ENCODE measurements at places on chromosomes 12 and 14. TPM values are rescaled to one million over a fixed set of nuclear protein-coding genes. Genes with fewer than 3 reads are reported as not detected.

GRCh38 chr14:58783792-58784511, 146.2 kb downstream of the DACT1 start:
- H3K27me3 ChIP-seq = no peaks in the 10 kb centered on the region
- H3K4me1 ChIP-seq = no peaks in the 10 kb centered on the region
- no peaks in the 10 kb centered on the region for H3K36me3 ChIP-seq
- H3K4me3 ChIP-seq = no peak overlapping the region

CFAP251 gene
- total RNA-seq = 0.80 TPM

DNA sequence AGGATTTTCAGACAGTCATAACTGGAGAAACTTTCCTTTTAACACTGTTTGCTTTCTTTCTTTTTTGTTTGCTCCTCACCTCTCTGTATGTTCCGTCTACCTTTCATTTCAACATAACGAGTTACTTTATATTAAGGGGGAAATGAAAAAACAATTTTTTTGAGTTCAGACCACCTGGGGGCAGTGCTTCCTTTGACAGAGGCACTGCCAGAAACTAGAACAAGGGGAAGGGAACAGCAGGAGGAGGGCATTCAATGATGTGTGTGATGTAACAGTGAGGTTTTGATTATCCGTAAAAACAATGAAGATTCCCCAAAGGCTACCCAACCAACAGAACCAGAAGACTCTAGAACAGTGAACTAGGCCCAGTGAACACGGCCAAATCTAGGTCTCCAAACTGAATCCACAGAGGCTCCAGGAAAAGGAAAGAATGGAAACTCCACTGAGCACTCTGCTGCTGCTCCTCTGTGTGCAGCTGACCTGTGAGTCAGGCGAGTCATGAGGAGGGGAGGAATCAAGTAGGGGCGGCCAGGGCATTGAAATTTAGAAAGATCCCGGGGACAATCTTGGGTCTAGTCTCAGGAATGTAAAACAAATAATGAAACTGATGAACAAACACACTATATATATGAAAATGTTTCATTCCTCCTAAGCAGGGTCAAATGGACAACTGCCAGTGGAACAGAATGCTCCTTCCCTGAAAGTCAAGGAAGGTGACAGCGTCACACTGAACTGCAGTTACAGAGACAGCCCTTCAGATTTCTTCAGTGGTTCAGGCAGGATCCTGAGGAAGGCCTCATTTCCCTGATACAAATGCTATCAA, 323.5 kb downstream of the DAD1 start:
- H3K4me3 ChIP-seq = no peak overlapping the region
- H3K27ac ChIP-seq = no peak overlapping the region
- H3K36me3 ChIP-seq = no peaks in the 10 kb centered on the region
- no peaks in the 10 kb centered on the region for H3K27me3 ChIP-seq
- DNase-seq = peak; percentile 34

RNASE7 gene
- total RNA-seq = not detected

- no peaks in the 10 kb centered on the region for H3K4me1 ChIP-seq
- H3K36me3 ChIP-seq = no peaks in the 10 kb centered on the region
- H3K27ac ChIP-seq = no peak overlapping the region
- no peak overlapping the region for H3K4me3 ChIP-seq
- DNase-seq = no peak
These were observed 456.9 kb downstream of the NRXN3 start for GRCh38 chr14:78627114-78627513.

DNA sequence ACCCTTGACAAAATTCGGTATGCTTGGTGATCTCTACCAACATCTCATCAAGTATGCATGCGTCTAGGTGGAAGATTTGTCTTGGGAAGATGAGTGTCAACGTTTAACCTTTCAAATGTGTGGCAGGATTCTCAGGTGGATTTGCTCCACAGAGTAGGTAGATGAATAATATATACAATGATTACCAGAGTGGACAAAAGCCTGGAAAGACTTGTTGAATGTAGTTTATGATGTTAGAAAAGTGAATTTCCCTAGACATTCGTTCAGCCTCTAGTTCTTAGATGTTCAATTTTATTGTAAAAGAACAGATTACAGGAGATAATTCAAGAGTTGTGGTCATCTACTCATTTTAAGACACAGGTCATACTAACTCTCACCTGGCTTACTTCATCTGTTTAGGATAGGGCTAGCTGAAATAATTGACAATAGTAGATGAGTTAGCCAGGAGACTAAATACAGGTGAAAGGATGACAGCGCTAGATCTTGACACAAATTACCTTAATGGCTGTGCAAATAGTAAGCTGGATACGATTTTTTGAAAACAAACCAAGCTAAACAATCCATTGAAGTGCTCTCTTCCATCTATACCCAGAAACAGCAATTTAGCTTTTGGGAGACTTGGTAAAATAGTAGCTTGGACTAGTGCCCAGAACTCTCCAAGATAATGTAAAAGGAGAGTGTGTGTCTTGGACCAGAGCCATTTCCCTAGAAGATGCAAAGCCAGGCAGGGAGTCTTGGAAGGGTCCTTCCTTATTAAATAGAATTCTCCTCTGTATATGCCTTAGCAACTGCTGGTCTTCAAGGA, 168.0 kb downstream of the DACT1 start:
- no peaks in the 10 kb centered on the region for H3K4me1 ChIP-seq
- H3K36me3 ChIP-seq = no peaks in the 10 kb centered on the region
- H3K27ac ChIP-seq = no peak overlapping the region
- no peak overlapping the region for H3K4me3 ChIP-seq
- no peak for DNase-seq

DNA sequence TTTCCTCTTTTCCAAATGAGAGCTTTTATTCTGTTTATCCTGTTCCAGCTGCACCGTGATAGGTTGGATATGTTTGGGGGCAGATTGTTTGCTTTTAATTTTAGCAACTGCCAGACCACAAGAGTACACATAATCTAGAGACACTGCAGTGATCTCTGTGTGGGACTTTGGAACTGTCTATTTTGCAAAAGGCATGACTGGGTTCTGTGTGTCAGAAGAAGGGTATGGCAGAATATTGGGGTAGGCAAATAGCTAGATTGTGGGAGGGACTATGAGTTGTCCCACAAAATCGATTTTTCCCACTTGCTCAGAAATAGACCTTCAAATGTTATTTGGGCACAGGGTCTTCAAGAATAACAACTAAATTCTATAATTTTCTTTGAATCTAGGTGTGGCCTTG, 275.9 kb upstream of the KITLG start:
- H3K27ac ChIP-seq = no peak overlapping the region
- H3K4me3 ChIP-seq = no peak overlapping the region
- no peaks in the 10 kb centered on the region for H3K4me1 ChIP-seq
- H3K27me3 ChIP-seq = no peaks in the 10 kb centered on the region
- no peak for DNase-seq

DNA sequence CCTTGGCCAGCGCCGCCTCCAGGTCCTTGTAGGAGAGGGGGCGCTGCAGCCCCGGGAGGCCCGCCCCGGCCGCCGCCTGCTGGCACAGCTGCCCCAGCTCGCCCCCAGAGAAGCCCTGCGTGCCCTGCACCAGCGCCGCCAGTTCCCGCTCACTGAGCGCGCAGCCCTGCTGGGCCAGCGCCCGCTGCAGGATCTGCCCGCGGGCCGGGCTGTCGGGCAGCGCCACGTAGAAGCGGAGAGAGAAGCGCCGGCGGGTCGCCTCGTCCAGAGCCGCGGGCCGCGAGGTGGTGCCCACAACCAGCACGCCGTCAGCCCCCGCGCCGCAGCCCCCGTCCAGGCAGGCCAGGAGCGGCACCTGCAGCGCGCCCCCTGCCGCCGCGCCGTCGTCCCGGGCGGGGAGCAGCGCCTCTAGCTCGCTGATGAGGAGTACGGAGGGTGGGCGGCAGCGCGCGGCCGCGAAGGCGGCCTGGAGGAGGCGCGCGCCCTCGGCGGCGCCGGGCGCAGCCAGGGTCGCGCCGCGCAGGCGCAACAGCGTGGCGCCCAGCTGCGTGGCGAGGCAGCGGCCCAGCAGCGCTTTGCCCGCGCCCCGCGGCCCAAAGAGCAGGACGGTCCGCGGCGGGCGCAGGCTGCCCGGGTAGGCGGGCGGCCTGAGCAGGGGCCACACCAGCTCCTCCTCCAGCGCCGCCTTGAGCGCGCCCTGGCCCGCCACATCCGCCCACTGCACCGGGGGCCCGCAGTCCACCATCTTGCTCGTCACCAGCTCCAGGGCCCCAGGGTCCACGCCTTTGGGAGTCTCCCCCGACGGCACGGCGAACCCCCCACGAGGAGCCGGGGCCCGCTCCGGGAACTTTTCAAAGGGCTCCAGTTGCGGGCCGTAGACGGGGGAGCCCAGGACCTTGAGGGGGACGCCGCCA, 27.7 kb downstream of the FIGNL2 start:
- peak; percentile 89 for DNase-seq
- no peaks in the 10 kb centered on the region for H3K36me3 ChIP-seq
- H3K27ac ChIP-seq = peak overlapping the region; percentile 95
- H3K27me3 ChIP-seq = no peaks in the 10 kb centered on the region
- peak overlapping the region; percentile 83 for H3K4me3 ChIP-seq
- peaks cover 23% of the 10 kb centered on the region for H3K4me1 ChIP-seq

DNA sequence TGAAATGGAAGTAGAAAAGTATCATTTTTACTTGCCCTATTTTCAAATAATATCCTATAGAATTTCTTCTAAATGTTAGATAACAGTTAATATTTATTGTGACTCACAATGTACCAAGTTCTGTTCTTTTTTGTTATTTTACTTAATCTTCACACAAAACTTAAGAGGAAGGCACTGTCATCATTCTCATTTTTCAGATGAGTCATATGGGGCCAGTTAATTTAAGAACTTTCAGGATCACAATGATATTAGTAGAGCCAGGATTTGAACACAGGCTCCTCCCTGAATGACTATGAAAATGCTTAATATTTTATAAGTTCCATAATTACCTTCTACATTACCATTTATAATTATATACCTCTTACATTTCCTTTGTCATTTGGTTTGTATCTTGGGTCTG, 10.4 kb upstream of the TMEM260 start:
- no peaks in the 10 kb centered on the region for H3K27me3 ChIP-seq
- no peaks in the 10 kb centered on the region for H3K4me1 ChIP-seq
- H3K27ac ChIP-seq = no peak overlapping the region
- H3K36me3 ChIP-seq = no peaks in the 10 kb centered on the region
- DNase-seq = no peak

GRCh38 chr12:49665384-49665783, 41.8 kb downstream of the FMNL3 start:
- peaks cover 57% of the 10 kb centered on the region for H3K4me1 ChIP-seq
- H3K4me3 ChIP-seq = no peak overlapping the region
- peaks cover 3% of the 10 kb centered on the region for H3K36me3 ChIP-seq
- no peaks in the 10 kb centered on the region for H3K27me3 ChIP-seq
- no peak for DNase-seq

- H3K4me1 ChIP-seq = peaks cover 6% of the 10 kb centered on the region
- H3K27me3 ChIP-seq = no peaks in the 10 kb centered on the region
- no peaks in the 10 kb centered on the region for H3K36me3 ChIP-seq
- DNase-seq = no peak
- no peak overlapping the region for H3K4me3 ChIP-seq
These were observed 9.0 kb downstream of the ASIC1 start for GRCh38 chr12:50066402-50066801.

PIWIL1 gene
- not detected for total RNA-seq

IAPP gene
- not detected for total RNA-seq

GRCh38 chr14:64089920-64090319, 204.3 kb downstream of the ESR2 start:
- H3K4me3 ChIP-seq = no peak overlapping the region
- H3K27ac ChIP-seq = no peak overlapping the region
- H3K4me1 ChIP-seq = no peaks in the 10 kb centered on the region
- H3K36me3 ChIP-seq = peaks cover 58% of the 10 kb centered on the region
- no peaks in the 10 kb centered on the region for H3K27me3 ChIP-seq

DNA sequence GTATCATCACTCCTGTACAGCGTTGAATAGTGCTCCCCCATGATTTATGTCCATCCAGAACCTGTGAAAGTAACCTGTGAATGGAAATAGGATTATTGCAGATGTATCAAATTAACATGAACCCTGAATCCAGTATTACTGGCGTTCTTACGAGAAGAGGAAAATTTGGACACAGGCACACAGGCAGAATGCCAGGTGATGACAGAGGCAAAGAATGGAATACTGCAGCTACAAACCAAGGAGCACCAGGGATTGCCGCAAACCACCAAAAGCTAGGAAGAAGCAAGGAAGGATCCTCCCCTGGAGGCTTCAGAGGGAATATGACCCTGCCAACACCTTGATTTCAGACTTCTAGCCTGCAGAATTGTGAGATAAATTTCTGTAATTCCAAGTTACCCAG, 113.5 kb upstream of the EGLN3 start:
- H3K4me1 ChIP-seq = peaks cover 13% of the 10 kb centered on the region
- no peak overlapping the region for H3K4me3 ChIP-seq
- H3K27me3 ChIP-seq = no peaks in the 10 kb centered on the region
- no peak overlapping the region for H3K27ac ChIP-seq

ADAM21 gene
- not detected for total RNA-seq

- no peaks in the 10 kb centered on the region for H3K4me1 ChIP-seq
- H3K36me3 ChIP-seq = peaks cover 34% of the 10 kb centered on the region
- H3K27ac ChIP-seq = no peak overlapping the region
These were observed 10.8 kb downstream of the SNRNP35 start for GRCh38 chr12:123468786-123469185.

DNA sequence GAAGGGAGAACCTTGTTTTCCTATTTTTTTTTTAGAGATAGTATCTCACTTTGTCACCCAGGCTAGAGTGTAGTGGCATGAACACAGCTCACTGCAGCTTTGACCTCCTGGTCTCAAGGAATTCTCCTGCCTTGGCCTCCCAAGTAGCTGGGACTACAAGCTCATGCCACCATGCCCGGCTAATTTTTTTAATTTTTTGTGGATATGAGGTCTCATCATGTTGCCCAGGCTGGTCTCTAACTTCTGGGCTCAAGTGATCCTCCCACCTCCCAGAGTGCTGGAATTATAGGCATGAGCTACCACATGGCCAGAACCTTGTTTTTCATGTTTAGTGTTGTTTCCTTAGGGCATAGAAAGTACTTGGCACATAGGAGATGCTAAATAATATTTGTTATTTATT, 13.5 kb downstream of the MANSC1 start:
- H3K4me3 ChIP-seq = no peak overlapping the region
- no peak overlapping the region for H3K27ac ChIP-seq
- no peaks in the 10 kb centered on the region for H3K36me3 ChIP-seq
- peaks cover 11% of the 10 kb centered on the region for H3K4me1 ChIP-seq
- no peak for DNase-seq
- H3K27me3 ChIP-seq = no peaks in the 10 kb centered on the region

FGF23 gene
- not detected for total RNA-seq

DNA sequence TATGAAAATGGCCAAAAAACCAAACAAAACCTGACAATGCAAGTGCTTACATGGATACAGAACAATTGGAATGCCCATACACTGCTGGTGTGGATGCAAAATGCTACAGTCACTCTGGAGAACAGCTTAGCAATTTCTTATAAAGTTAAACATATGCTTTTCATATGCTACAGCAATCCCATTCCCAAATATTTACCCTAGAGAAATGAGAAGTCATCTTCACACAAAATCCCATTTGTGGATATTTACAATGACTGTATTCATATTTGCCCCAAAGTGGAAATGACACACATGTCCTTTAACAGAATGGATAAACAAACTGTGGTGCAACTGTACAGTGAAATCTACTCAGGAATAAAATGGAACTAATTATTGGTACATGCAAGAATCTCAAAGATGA, 20.4 kb downstream of the SAV1 start:
- H3K27ac ChIP-seq = no peak overlapping the region
- H3K4me3 ChIP-seq = no peak overlapping the region
- H3K36me3 ChIP-seq = no peaks in the 10 kb centered on the region
- H3K4me1 ChIP-seq = no peaks in the 10 kb centered on the region
- no peak for DNase-seq
- no peaks in the 10 kb centered on the region for H3K27me3 ChIP-seq

ZNF84 gene
- total RNA-seq = 26.1 TPM
